ENCODE measurements at places on chromosomes 16 and 17. TPM values are rescaled to one million over a fixed set of nuclear protein-coding genes. Genes with fewer than 3 reads are reported as not detected.
A peak's percentile ranks its signal among the peaks of the same experiment; 100 is the strongest.

- DNase-seq = no peak
These were observed 32.3 kb downstream of the SNTB2 start for GRCh38 chr16:69219279-69219678.

Gene GNPTG
- total RNA-seq = 67.6 TPM

Gene RHBDF1
- 49.0 TPM for total RNA-seq

DNA sequence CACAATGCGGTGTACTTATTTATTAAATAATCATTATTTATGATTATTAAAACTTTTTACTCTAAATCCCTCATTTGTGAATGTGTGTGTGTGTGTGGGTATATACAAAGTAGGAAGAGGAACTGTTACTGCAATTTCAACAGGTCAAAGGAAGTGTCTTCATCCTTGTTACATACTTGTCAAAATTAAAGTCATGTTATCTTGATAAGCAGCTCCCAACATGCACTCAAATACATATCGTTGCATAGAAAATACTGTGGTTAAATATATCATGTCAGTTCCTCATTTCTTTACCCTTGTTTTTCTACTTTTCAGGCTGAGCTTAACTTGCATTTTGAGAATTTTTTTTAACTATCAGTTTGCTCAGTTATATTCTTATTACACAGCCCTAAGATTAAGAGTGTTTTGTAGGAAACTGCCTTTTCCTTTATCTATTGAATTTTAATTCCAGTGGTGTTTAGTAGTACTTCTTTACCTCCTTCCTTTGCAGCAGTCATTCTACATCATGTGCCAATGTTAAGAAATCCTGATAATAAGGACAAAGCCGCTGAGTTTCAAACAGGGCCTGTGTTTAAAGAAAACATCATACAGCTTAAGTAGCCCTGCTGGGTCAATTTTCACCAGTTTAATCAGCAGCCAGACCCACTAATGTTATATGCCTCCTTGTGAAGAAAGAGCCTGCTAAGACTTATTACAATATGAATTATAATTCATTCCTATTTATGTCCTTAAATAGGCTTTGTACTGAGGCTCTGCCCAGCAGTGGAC is 7.2 kb downstream of the EFCAB5 start:
- DNase-seq = no peak

GRCh38 chr16:78984324-78984723 is 616.2 kb downstream of the MAF start:
- DNase-seq = no peak

DNA sequence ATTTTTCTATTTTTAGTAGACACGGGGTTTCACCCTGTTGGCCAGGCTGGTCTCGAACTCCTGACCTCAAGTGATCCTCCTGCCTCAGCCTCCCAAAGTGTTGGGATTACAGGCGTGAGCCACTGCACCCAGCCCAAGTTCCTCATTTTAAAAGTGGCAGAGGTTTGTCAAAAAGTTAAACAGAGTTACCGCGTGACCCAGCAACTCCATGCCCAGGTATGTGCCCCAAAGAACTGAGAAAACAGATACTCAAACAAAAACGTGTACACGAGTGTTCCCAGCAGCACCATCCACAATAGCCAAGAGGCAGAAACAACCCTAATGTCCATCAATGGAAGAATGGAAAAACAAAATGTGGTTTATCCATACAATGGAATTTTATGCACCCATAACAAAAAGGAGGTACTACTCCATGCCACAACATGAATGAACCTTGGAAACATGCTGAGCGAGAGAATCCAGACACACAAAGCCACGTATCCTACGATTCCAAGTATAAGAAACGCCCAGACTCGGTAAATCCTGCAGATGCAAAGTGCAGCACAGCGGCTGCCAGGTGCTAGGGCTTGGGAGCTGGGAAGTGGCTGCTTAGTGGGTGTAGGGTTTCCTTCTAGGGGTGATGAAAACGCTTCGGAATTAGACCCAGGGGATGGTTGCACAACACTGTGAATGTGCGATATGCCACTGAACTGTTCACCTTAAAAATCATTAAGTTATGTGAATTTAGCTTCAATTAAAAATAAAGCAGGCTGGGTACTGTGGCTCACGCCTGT is 24.8 kb downstream of the ADCY9 start:
- DNase-seq = no peak

Gene KRT9
- total RNA-seq = not detected

Gene AATK
- 3.4 TPM for total RNA-seq

GRCh38 chr17:14323522-14323981 is 22.7 kb downstream of the HS3ST3B1 start:
- no peak for DNase-seq

Gene SSTR5
- total RNA-seq = 0.47 TPM

Gene HYDIN
- 8.4 TPM for total RNA-seq

DNA sequence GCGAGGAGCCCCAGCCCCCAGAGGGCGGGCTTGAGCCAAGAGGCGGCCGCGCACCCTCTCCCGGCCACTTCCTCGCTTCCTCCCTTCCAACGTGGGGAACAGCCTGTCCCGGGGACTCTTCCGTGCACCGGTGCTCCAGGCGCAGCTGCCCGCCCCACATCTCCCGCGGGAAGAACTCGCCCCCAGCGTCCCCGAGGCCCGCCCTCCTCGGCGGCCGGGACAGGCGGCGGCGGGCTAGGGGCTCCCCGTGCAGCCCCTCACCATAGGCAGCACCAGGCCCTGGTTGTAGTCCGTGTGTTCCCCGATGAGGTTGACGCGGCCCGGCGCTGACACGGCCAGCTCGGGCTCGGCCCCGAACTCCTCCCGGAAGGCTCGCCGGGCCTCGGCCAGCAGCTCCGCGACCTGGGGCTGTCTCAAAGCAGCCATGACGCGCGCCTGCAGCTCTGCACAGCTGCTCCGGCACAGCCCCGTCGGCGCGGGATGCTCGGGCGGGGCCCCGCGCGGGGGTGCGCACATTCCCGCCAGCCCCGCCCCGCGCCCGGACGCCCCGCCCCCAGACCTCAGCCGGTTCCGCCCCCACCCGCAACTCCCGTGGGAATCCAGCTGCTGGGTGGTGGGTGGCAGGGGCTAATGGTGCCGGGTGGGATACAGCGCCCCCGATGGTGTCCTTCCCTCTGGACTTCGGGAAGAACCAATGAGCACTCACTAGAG is at the start of gene GALK1:
GALK1 (minus strand) TSS at position 482 of the 711 bp plus-strand sequence; CDS start at position 426, 56 bp downstream.
- DNase-seq = peak; percentile 77

GRCh38 chr17:43620581-43620980 is 41.1 kb downstream of the MEOX1 start:
- no peak for DNase-seq

DNA sequence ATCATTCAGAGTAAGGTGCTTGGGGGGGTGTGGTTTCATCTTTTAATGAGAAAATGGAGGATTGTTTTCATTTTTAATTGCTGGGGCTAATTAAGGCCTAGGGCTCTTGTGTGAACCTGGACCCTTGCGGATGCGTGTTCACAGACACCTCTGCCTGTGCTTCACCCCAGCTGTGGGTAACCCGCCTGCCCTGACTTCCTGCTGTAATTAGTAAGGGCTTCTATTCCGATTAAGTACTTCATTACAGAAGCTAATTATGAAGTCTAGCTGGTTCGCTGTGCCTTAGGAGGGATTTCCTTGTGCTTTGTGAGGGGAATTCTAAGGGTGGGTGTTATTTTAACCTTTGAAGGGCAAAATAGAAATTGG is 215.3 kb downstream of the PMP22 start:
- no peak for DNase-seq

DNA sequence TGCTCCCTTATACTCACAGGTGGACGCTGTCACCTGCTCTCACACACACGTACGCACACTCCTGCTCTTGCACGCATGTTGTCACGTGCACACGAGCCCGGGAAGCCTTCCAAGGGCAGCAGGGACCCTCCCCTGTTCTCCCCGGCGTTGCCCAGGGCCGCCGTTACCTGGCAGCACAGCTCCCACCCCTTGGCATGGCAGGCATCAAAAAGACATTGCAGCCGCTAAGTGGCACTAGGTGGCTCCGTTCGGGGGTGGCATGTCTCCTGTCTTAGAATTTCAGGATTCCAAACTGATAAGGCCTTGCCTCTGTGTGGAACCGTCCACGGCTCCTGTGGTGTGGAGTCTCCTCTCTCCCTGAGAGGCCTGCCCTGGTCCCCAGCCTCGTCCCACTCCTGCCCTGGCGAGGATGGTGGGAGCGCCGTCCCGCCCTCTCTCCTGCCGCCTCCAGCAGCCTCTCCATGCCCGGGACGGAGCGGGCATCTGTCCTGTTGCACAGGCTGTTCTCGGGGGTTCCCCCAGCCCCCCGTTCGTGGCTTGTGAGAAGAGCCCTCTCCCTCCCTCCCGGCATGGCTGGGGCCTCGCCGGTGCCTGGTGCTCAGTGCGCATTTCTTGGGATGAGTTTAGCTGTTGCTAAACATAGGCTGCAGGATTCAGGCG is 126.7 kb upstream of the GSE1 start:
- DNase-seq = no peak

- peak; percentile 48 for DNase-seq
These were observed 4.7 kb upstream of the CHD3 start for GRCh38 chr17:7883781-7884386.

DNA sequence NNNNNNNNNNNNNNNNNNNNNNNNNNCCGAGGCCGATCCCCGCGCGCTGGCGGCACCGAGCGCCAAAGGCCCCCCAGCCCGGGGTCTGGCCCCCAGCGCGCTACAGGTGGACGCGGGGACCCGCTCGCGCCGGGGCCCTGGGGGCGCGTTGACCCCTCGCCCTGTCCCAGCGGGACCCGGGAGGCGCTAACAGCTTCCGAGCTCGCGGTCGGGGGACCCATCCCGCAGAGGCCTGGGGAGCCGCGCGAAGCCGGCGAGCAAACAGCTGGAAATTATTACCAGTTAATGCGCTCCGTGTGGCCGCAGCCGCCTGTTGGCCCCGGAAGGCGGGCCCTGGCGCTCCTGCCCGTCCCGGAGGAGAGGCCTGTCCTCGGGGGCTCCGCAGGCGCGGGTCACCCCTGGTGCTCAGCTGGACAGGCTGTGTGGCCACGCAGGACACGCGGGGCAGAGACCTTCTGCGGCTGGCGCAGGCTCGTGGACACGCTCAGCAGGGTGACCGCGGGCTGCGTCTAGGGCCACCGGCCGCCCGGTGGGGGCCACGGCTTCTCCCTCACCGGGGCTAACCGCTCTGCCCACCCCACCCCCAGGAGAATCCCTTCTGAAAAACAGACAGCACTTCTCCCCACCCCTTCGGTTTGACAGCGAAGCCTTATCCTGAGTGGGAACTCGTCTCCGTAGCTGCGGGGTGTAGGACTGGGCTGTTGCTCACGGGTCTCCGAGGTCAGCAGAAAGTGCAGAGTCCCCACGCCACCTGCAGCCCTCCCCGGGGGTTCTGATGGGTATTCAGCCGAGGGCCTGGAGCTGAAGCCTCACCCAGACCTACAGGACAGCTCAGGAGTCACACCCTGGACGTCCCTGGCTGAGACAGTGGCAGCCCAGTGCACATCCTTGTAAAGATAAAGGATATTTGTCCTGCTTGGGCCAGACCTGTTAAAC is 138.7 kb upstream of the RPH3AL start:
- DNase-seq = no peak

- DNase-seq = no peak
These were observed 2.2 kb downstream of the DCUN1D3 start for GRCh38 chr16:20897922-20898321.

- no peak for DNase-seq
These were observed 58.9 kb downstream of the CYTH1 start for GRCh38 chr17:78723001-78723796.

DNA sequence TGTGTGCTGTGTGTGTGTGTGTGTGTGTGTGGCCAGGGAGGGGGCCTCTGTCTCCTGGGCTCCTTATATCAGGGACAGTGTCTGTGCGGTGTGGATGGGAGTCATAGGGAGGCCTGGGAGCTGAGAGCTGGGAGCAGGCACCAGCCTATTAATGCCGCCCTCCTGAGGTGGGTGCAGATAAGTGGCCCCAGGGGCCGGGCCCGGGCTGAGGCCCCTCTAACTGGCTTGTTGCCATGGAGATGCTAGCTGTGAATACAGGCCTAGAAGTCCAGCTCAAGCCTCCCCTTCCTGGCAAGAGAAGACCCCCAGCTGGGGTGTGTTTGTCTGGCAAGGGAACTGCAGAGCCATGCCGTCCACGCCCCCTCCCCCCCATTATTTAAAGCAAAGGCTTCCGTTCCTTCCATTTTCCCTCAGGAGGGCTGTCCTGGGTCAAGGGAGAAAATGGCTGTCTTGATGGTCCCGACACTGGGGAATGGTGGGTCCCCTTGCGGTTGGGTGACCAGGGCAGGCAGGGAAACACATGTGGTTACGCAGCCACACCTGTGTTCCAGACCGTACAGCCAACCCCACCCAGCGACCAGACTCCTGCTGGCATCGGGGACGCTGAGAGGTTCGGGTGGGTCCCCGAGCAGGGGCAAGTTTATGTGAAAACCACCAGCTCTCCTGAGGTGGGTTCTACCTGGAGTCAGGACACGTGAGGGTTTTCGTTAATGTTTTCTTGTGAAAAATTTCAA is 141.1 kb downstream of the MRM1 start:
- DNase-seq = no peak

Gene USP6
- total RNA-seq = 0.08 TPM
